ENCODE measurements at places on chromosomes 16 and 17.
A peak's percentile ranks its signal among the peaks of the same experiment; 100 is the strongest.

DNA sequence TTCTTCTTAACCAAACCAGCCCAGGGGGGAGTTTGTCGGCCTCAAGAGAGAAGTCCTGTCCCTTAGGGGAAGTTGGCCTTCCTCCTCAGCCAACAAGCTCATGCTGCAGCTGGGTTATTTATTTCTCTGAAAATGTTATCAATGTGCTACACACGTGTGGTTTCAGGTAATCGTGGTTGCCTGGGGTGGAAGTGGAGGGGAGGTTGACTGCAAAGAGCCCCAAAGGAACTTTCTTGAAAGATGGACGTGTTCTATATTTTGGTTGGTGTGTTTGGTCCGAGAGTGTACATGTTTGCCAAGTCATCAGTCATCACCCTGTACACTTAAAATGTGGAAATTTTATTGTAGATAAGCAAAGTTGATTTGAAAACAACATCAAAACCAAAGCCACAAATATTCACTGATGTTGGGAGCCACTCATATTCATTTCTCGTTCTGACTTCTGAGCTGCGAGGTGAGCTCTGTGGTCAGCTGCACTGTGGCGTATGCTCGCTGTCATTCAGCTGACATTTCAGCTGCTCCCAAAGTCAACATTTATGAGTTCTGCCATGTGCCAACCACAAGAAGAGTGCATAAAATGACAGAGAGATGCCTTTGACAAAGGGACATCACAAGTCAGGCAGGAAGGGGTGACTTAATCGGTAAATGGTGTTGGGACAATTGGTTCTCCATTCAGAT is 26.5 kb upstream of the ADGRG1 start:
- peak; percentile 82 for DNase-seq

- DNase-seq = peak; percentile 94
Measured at GRCh38 chr16:56610017-56610608, 1.7 kb downstream of the MT2A start.

- DNase-seq = peak; percentile 91
Measured at GRCh38 chr17:31487648-31488263, 96.3 kb downstream of the RAB11FIP4 start.

- DNase-seq = peak; percentile 72
Measured at GRCh38 chr16:79278506-79278905, 322.0 kb downstream of the MAF start.

DNA sequence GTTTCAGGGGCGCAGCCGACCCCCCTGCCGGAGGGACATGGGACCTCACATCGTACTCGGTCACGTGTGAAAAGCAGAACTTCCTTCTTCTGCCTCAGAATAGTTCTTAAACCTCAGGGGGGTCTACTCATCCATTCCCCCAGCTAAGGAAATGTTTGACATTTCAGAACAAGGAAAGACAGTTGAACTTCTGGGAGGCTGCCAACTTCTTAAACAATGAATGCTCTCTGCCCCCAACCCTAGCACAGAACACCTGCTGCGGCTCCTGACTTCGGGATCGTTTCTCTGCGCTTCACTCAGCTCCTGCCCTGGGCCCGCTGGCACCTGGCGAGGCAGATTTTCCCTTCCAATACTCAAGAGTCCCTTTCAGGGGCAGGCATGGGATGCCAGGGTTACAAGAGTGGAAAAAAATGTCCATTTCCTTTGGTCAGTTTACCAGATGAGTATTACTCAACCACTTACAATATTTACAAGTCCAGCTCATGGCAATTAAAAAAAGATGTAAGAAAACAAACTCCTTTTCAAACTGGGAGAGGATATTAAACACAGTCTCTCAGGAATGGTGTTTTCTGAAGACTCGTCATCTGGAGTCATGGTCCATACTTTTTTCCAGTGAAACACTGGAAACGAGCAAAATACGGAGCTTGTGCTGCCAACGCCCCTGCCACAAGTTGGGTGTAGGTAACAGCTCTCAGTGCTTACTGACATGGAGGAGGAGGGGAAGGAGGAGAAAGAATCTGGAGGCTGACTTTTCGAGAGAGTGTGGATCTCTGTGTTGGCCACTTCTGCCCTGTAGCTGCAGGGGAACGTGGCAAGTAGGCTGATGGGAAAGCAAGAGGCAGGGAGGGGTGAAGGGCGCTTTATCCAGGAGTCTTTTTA is 235.7 kb downstream of the NTN1 start:
- no peak for DNase-seq

- DNase-seq = no peak
Measured at GRCh38 chr17:61591930-61592329, 911 bp upstream of the NACA2 start.

- DNase-seq = peak; percentile 33
Measured at GRCh38 chr17:78185981-78186691, 716 bp downstream of the TK1 start.

DNA sequence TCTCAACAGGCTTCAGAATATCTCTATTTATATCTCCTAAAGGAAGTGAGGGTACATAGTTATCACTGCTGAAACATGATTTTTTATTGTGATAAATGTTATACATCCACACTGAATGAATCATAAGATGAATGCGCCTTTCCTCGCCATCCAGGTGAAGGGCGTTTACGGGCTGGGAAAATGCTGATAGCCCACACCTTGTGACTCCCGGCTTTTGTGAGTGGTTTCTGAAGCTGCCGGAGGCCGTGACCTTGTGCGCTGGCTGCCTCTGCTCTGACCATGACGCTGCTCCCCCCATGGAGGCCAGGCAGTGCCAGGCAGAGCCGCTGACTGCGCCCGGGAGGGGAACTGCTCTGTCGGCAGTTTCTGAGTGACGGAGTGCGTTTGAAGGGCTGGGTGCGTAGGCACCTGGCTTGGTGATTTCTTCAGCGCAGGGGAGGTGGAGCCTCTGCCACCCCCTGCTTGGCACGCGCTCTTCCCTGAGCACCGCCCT is 97.2 kb downstream of the RAP1GAP2 start:
- DNase-seq = no peak

DNA sequence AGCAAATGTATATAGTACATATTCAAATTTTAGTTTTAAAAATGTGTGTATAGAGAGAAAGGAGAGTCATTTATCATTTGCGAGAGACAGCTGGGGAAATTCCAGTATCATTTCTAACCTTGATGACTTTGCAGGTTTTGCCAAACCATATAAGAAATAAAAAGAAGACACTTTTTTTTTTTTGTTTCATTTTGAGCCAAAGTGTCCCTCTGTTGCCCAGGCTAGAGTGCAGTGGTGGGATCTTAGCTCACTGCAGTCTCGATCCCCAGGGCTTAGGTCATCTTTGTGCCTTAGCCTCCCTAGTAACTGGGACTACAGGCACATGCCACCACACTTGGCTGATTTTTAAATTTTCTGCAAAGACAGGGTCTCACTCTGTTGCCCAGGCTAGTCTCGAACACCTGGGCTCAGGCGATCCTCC is 38.4 kb upstream of the VWA3A start:
- DNase-seq = peak; percentile 17

- no peak for DNase-seq
Measured at GRCh38 chr17:40953881-40954280, 12.9 kb downstream of the KRT39 start.

DNA sequence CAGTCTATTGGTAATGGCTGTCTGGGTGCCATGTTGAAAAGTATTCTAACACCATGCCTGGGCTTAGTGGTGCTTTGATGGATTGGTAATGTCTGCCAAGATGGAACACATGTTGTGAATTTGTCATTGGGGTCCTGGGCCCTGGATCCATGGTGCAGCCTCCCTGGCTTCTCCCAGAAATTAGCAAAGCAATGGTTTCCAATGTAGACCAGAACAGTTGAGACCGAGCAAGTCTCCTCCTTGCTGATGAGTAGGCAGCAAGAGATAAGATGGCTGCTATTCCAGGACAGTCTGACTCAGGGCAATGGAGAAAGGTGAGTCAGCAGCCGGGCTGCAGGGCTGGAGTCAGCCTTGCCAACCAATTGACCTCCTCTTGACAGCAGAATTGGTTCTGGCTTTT is 30.8 kb downstream of the GPR139 start:
- no peak for DNase-seq

DNA sequence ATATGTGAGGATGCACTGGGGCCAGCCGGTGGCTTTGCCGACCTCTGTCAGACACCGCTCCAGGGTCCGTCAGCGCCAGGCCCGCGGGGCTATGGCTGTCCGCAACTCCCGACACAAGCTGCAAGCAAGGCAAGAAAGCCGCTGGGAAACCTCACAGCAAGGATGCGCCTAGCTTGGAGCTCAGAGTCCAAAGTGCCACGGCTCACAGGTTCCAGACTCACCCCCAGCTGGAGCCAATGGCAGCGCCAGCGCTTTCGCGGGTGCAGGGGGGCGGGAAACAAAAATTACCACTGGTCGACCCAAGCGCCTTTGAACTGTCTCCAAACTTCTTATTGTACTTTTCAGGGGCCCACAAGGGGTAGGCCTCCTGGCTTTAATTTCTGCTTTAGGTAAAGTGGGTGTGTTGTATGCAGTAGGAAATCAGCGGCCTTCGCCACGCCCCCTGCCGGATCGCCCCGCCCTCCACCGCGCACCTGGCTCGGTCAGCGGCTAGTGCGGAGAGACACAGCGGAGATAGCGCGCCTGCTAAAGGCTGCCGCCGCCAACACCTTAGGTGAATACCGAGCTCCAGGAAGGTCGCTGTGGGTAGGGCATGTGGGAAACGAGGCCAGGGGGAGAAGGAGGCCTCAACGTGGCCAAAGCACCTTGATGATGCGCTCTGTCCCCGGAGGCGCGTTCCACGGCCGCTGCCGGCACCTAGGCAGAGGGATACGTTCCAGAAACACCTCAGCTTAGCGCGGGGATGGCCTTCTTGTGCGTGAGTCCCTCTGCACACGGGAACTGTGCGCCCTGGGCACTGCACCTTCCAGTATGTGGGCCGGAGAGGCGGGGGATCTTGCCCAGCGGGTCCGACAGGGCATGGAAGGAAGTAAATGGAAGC is 61.0 kb upstream of the RBL2 start:
- DNase-seq = peak; percentile 89

DNA sequence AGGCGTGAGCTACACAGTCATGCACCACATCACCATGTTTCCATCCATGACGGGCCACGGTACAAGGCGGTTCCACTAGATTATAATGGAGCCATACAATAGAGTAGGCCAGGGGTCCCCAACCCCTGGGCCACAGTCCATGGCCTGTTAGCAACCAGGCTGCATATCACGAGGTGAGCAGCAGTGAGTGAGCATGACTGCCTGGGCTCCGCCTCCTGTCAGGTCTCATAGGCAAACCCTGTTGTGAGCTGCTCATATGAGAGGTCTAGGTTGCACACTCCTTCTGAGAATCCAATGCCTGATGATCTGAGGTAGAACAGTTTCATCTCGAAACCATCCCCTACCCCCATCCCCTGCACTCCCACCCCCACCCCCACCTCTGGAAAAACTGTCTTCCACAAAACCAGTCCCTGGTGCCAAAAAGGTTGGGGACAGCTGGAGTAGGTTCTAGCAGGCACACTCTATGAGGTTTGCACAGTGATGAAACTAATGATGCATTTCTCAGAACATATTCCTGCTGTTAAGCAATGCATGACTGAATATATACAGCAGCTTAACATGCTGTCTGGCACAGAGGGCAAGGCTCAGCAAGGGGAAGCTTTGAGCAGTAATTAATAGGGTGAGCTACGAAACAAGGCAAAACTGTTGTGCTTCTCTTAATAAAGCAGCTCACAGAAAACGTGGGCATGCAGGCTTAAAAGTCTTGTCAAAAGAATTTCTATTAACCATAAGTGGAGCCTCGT is 108.0 kb downstream of the VPS53 start:
- DNase-seq = no peak

GRCh38 chr16:86739808-86740207 is 161.5 kb downstream of the FOXL1 start:
- no peak for DNase-seq

GRCh38 chr17:72479113-72479512 is 358.3 kb downstream of the SOX9 start:
- DNase-seq = no peak

- no peak for DNase-seq
Measured at GRCh38 chr17:59466946-59467801, 98.2 kb upstream of the DHX40 start.

GRCh38 chr16:50771366-50771765 is 29.5 kb downstream of the CYLD start:
- DNase-seq = no peak

DNA sequence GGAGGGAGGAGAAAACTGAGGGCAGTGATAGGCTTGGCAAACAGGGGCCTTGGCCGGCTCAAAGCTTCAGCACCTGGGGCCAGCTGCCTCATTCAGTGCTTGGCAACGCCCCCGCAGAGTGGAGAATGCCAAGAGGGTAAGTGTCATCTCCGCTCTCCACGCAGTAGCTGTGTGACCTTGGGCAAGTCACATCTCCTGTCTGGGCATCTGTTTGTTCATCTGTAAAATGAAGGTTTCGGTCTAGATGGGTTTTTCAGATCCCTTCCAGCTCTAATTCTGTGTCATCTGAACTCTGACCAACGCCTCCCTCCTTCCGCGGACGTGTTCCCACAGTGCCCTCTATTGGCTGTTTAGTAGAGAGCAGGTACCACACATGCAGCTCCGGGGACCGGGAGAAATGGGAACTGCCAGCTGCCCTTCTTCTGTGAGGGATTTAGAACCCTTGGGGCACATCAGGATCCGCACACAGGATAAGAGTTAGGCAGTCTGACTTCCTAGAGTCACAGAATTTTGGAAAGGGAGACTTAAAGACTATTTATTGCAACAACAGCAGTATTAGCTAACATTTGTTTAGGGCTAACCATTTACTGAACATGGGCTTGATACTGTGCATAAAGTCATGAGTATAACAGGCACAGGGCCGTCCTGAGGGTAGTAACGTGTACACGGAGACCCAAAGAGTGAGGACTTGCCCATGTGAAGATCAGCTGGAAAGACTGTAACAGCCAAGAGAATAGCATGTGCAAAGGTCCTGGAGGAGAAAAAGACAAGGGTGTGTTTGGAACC is 26.8 kb downstream of the GP2 start:
- peak; percentile 53 for DNase-seq

DNA sequence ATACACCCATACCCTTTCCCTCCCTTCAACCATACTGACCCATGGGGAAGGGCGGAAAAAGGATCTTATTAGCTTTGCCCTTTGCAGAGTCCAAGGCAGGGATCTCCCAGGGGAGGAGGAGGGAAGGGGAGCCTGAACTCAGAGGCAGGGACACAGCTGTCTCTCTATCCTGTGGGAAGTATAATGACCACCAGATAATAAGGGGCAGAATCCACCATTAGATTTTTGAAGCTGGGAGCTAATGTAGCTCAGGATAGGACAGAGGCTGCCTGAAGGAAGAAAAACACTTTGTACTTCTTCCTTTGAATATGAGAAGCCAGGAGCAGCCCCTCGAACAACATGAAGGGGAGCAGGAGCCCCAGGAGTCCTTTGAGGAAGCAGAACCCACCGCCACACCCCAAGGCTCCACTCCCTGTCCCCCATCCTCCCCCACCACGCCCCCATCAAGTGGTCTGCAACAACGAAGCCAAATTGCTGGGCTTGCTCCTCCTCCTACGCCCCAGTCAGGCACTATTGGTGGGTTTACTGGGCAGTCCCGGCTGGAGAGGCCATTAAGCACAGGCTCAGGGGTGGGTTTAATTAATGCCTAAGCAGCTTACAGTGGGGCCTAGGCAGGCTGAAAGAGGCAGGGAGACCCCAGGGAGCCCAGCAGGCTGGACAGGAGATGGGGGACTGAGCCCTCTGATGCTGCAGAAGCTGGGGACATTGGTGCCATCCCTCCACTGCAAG is 5.3 kb downstream of the MPP2 start:
- DNase-seq = no peak
